ENCODE measurements at places on chromosomes 1 and 21.

GRCh38 chr1:224929335-224930237, at the start of gene DNAH14:
Gene DNAH14, plus strand, starts transcription at chr1:224929675. Its CDS starts 23,028 bp downstream, at chr1:224952703.
- DNase-seq, result no peak

- no peak for DNase-seq
These were observed 38.3 kb downstream of the ECE1 start for GRCh38 chr1:21251773-21252471.

GRCh38 chr1:197976368-197976767, 59.2 kb downstream of the LHX9 start:
- no peak for DNase-seq

DNA sequence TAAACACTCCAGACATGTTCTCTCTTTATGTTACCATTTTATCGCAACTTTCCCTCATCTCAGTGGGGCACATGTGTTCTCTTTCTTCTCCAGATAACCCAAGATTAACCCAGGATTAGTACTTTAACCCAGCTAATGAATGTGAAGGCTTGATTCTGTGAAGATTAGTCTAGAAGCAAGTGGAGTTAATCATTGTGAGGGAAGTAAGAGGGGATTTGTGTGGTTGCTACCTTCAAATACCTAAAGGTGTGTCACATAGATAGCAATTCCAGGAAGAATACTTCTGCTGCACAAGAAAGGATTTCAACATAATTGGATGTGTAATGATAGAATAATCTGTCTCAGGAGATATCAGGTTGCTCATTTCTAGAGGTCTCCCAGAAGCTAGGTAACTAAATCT, 327.1 kb downstream of the PBX1 start:
- DNase-seq, result no peak

- peak; percentile 84 for DNase-seq
These were observed 68.3 kb downstream of the SLC35A3 start for GRCh38 chr1:100037927-100038659.

DNA sequence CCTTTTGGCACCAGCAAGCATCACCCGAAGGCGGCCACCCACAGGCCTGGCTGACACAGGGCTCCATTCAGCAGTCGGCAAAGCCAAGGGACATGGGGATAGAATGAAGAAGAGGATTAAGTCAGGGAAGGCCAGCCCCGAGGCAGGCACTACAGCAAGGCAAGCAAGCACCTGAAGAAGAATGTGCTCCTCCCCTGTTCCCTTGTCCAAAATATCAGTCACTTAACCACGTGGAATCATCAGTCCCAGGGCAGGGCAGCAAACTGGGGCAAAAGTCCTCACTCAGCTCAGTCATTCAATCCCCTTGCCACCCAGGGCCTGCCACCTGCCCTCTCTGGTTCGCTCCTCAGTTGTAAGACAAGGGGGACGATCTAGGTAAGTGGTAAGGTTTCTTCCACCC, 9.3 kb downstream of the KANK4 start:
- no peak for DNase-seq

DNA sequence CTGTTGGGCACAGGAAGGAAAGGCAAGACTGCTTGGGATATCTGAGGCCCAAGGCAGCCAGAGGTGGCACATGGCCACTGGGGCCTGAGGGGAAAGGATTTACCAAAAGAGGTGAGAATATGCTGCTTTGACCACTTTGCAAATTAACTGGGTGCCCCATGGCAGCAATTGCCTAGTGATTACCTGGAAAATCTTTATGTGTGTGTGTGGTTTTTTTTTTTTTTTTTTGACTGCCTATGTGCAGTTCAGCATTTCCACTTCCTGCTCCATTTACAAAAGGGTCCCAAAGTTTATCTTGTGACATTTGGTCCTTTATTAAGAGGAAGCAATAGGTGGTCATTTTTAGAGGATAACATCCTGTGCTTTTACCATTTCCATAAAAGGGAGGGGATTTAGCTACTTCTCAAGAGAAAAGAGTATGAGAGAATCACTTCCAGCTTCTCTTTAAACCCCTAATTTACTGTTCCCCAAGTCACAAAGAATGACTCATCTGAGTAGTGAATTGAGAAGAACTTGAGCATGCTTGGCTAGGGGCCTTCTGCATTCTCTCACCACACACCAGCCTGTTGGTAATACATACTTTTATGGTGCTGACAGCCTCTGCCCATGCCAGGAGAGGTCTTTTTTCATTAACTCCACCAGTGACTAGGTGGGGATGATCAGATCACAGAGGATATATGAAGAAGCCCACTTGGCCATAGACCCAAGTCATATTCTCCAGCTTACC, 52.1 kb downstream of the SYDE2 start:
- no peak for DNase-seq

DNA sequence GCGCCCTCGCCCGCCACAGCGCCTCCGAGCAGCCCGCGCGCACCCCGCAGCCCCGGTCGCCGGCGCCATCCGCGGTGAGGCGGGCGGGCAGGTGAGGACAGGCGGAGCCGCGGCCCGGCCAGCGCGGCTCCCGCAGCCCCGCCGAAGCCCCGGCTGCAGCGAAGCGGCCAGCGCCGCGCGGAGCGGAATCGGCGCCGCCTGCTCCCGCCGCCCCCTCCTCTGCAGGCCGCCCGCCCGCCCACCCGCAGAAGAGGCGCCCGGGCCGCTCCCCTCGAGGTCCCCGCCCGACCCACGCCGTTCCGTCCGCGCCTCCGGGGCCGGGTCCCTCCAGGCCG, 1.3 kb downstream of the PRDM16 start:
- DNase-seq, result no peak

DNA sequence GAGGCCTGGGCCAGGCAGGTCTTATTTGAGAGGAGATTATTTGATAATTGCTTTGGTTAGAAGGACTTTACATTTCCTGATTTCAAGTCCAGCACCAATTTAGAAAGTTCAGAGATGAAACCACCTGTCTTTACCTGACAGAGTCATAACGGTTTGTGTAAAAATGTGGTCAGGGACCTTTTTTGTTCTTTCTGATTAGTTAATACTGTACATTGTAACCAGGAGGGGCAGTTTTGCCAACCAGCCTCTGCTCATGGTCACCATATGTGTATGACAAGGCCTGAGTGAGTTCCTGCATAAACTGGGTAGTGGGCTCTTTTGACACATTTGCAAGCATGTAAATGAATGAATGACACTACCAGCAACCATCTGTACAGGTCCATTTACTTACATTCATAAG, 55.8 kb downstream of the VANGL1 start:
- DNase-seq, result no peak

GRCh38 chr1:236809148-236809547, 14.1 kb downstream of the MTR start:
- no peak for DNase-seq

DNA sequence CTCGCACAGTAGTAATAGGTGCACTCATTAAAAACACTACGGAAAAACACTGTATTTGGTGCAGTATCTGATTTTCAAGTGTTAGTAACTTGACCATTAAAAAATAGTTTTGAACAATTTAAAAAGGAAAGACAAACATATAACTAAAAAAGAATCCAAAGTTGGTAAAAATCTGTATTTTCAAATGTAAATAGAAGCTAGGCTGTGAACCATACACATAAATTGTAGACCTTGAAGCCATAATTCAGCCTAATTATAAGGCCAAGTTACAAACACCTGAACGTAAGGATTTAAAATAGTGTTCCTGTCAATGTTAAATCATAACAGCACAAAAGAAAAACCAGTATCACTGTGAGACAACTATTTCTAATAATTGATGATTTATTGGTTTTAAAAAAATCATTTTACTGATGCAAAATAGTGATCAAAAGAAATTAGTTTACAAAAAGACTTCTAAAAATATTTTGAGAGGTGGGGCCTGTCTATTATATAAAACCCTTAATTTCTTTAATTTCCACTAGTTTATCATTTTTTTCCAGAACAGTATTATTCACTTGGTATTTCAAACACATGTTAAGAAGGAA, 4.5 kb downstream of the IRF2BP2 start:
- DNase-seq, result no peak

GRCh38 chr21:29293495-29293894, 5.2 kb upstream of the BACH1 start:
- DNase-seq, result no peak

DNA sequence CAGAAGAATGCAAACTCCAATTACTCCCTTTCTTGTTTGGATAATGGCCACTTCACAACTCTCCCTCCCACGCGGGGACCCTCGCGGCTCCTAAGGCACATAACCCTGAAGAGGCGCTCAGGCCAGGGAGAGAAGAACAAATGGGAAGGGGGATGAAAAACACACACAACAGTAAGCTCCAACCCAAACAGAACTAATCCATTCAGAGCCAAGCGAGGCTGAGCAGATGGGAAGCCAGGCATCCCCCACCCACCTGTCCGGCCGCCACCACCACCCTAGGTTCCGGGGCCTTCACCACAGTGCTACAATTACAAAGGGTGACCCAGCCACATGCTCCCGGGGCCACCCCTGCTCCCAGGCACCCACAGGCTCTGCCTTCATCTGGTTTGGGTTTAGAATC, 101.5 kb downstream of the MRPL37 start:
- no peak for DNase-seq

DNA sequence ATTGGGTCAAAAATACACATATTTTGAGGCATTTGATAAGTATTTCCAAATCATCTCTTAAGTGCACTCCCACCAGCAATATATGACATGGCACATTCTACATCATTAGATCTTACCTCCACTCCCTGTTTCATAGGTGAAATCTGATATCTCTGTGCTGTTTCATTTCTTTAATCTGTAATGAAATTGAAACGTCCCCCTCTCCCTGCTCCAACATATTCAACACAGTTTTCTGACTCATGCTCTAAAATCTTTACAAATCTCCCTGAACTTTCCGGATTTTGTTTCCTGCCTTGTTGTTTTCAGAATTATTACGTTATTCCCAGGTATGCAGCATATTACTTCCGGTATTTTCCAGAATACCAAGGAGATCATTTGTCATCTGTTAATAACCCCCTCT, 66.1 kb upstream of the AKT3 start:
- DNase-seq, result no peak

- no peak for DNase-seq
These were observed 619.3 kb downstream of the PTPRU start for GRCh38 chr1:29855561-29856160.

DNA sequence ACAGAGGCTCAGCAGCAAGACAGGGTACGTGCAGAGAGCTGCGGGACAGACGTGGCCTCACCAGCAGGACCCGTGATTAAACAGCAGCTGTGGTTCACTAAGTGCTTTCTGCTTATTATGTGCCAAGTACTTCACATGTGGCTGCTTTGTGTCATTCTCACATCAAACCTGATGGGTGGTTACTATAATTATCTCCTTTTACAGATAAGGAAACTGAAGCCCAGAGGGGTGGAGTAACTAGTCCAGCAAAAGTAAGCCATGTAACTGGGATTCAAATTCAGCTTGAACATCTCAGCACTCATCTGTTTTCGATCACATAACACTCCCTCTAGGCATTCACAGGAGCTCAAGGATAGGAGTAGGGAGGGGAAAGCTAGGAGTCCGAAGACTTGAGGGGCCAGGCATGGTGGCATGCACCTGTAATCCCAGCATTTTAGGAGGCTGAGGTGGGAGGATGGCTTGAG, 50.8 kb upstream of the CLIC4 start:
- no peak for DNase-seq

DNA sequence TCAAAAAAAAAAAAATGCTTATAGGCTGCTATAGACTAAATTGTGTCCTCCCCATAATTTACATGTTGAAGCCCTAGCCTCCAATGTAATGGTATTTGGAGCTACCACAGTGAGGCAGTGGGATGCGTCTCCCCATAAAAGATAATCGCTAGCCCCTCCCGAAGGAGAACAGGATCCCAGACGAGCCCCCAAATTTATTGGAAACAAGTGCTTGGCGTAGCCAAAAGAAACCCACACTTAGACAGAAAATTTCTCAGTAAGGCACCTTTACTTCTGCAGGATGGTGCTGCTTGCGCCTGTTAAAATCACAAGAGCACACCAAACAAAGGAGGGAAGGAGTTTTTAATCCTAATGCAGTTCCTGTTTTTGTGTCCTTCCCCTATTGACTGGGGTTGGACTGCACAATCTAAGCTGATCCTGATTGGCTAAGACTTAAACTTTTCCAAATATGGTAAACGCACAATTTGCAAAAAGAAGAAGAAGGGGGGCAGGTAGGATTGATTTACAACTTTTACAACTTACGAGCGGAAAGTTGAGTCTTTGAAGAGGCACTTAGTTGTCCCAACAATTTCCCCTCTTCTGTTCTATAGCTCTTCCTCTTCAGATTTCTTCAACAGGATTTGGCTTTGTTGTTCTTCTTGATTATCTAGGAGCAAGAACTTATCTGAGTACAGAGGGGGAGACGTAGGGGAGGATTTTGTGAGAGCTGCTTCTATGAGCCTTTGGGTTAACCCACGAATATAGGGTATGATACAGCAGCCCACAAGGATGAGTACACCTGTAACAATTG, 3.0 kb upstream of the IPP start:
- DNase-seq, result no peak

- peak; percentile 80 for DNase-seq
These were observed 56.1 kb downstream of the ATP2B4 start for GRCh38 chr1:203682473-203683383.

GRCh38 chr1:21077085-21077484, 99.6 kb downstream of the EIF4G3 start:
- DNase-seq, result no peak

DNA sequence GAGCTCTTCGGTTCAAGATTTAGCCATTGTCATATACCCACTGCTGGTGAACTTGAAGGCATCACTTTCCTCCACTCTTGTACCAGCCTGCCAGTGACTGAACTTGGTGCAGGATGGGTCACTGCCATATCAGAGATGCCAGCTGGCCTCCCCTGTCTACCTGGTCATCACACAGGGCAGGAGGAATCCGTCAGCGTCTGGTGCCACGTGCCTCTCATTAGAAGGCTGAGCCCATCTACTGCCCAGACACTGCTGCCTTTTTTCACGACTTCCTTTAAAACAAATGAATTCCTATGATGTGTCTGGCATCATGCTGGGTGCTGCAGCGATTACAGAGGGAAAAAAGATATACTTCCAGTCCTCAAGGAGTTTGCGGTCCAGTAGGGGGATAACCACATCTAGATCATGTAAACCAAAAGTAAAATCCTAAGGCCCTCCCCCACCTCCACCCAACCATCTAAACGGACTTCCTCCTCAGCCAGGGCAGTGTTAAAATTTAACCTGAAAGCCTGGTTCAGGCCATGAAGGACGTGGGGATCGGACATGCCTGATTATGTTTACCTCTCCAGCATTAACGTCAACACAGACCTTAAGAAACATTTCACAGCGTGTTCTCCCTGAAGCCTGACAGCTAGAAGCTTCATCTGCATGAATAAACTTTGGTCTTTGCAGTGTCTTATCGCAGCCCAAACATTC, 29.2 kb upstream of the PDE9A start:
- DNase-seq, result no peak

- no peak for DNase-seq
These were observed 606.7 kb upstream of the CHRM3 start for GRCh38 chr1:238779716-238780115.

Measured in T-helper 2 cell (primary cell).